ENCODE measurements at places on chromosomes 2 and 18.

GRCh38 chr2:95260028-95261023 lies 13.9 kb upstream of the PROM2 start:
- no peak for DNase-seq

- no peak for DNase-seq
These were observed 16.2 kb downstream of the SCYGR8 start for GRCh38 chr2:227761740-227762476.

DNA sequence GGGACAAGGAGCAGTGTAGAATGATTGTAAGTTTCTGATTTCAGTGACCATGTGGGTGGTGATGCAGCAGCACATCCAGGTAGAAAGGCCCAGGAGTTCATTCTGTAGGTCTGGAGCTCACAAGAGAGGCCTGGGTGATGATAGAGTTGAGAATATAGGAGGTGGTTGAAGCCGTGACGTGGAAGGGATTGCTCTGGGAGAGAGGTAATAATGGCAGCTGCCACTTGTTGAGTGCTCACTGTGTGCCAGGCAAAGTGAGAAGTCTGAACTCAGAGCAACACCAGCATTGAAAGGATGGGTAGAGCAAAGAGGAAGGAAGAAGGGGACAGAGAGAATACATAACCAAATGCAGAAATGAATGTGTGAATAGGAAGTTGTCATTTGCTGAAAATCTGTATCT lies 3.3 kb downstream of the TTLL4 start:
- no peak for DNase-seq

- DNase-seq: no peak
These were observed 106.8 kb downstream of the WDSUB1 start for GRCh38 chr2:159179696-159180095.
